A549 treated with RU486 at 1 μM for 4 hours (cell line): ENCODE measurements at places on chromosomes 13 and 19. TPM values are rescaled to one million over a fixed set of nuclear protein-coding genes. Genes with fewer than 3 reads are reported as not detected.

Gene KIR2DL1
- not detected in 5 replicates for total RNA-seq

Gene ERICH6B
- total RNA-seq: not detected in 5 replicates

Gene OR7C1
- not detected in 5 replicates for total RNA-seq

Gene ZNF730
- not detected in 5 replicates for total RNA-seq

Gene IFNL4
- not detected in 5 replicates for total RNA-seq

Gene NEK3
- total RNA-seq: 6.4 to 9.6 TPM (median 6.9 TPM) in 5 replicates

Gene TGFBR3L
- 0.78 to 2.4 TPM (median 1.9 TPM) in 5 replicates for total RNA-seq

Gene RAB3A
- 0.53 to 1.1 TPM (median 0.57 TPM) in 5 replicates for total RNA-seq

Gene HAUS8
- total RNA-seq: 11.4 to 18.1 TPM (median 14.6 TPM) in 5 replicates

Gene FUT3
- 0.12 to 0.15 TPM in 2 of 5 replicates, not detected in the others for total RNA-seq

Gene ZNF90
- total RNA-seq: not detected in 5 replicates

Gene RNF17
- not detected in 5 replicates for total RNA-seq

Gene TEKTIP1
- total RNA-seq: not detected in 5 replicates

Gene RBM42
- total RNA-seq: 137 to 219 TPM (median 210 TPM) in 5 replicates

Gene MAP1S
- 21.9 to 35.6 TPM (median 34.1 TPM) in 5 replicates for total RNA-seq

Gene KIR3DL1
- not detected in 5 replicates for total RNA-seq

Gene CASP14
- total RNA-seq: not detected in 5 replicates
